ENCODE measurements at places on chromosomes 6 and 20.
A peak's percentile ranks its signal among the peaks of the same experiment; 100 is the strongest.

DNA sequence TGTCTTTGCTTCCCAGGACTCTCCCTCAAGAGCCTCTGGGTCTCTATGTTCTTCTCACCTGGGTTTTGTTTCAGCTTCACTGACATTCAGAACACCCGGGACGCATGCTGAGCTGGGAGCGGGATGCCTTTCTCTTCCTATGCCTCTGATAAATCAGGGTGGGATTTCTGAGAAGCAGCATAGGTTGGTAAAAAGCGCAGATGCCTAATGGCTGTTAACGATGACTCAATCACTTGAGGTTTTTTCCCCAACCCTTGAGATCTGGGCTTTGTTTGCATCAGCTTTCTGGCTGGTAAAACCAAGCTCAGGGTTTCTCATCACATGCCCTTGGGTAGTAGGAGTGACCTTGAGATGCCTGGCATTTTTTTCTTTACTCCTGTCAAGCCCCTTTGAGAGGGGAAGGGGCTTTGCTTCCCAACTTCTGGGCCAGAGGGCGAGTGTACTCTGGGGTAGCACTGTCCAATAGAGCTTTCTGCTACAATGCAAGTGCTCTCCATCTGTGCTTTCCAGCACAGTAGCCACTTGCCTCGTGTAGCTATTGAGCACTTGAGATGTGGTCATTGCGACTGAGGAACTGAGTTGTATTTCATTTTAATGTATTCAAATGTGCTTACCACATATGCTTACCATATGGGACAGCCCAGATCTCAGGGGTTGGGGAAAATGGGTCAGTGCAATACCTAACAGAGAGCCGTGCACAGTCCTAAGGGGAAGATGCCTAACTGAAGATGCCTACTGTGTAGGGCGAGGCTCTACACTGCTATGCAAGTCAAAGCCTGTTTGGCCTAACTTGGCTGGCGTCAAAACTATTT, 69.1 kb downstream of the PPP1R14C start:
- peak; percentile 47 for DNase-seq

GRCh38 chr6:89050697-89051096, 29.9 kb upstream of the PNRC1 start:
- DNase-seq: no peak

- peak; percentile 81 for DNase-seq
Measured at GRCh38 chr20:50655311-50655880, 35.9 kb downstream of the RIPOR3 start.

DNA sequence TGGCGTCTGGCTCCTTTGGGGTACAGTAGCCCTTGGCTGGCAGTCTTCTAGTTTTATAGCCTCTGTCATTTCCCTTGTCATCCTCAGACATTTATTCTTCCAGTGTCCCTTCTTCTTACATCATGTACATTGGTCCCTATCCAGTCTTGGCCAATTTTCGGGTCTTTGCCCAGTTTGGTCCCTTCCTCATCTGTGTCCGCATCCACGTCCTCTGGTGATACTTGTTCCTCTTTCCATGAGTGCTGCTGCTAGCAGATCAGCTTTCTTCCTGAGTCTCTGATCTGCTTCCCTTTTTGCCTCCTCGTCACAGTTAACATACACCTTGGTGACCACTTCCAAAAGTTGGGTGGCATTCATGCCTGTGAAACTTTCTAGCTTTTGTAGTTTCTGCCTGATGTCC, 86.2 kb upstream of the GPR6 start:
- no peak for DNase-seq

- DNase-seq: peak; percentile 77
Measured at GRCh38 chr20:48791666-48792071, 36.1 kb downstream of the PREX1 start.

DNA sequence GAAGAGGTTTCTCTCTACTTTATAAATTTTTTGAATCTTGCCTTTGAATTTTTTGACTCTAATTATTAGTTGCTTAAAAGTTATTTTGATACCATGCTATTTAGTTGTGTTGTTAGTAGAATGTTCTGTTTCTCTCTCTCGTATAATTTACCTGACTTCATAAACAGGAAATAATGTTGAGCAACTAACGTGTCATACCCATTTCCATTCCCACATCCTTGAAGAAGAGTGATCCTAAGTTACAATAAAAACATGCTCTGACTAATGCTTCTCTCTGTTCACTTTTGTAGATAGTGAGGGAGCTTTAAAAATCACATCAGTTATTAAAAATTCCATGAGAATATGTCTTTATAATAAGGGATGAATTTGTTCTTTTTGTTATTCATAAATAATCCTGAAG, 69.7 kb downstream of the SAMD5 start:
- no peak for DNase-seq

- no peak for DNase-seq
Measured at GRCh38 chr6:7392402-7392801, 2.8 kb downstream of the RIOK1 start.

DNA sequence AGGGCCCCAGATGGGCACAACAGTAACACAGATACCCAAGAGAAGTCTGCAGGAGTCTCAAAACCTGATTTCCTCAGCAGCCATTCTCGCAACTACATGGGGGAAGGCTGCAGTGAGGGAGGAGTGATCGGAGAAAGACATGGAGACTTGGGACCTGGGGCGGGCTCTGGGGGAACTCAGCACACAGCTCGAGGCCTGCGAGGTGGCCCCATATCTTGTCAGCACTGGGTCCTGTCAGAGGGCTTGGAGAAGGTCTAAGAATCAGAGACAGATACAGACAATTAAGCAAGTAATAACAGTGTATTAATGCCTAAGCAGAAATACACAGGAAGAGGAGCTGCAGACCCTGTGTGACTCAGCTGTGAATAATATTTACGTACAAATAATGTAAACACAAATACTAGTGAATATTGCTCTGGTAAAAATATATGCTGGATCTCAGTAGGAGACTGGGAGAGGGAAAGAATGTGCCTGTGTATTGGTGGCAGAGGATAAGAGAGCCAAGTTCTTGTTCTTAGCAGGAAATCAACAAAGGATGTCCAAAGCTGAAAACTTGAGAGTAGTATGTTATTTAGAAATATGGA, 336.2 kb downstream of the ZFAND3 start:
- DNase-seq: peak; percentile 16

DNA sequence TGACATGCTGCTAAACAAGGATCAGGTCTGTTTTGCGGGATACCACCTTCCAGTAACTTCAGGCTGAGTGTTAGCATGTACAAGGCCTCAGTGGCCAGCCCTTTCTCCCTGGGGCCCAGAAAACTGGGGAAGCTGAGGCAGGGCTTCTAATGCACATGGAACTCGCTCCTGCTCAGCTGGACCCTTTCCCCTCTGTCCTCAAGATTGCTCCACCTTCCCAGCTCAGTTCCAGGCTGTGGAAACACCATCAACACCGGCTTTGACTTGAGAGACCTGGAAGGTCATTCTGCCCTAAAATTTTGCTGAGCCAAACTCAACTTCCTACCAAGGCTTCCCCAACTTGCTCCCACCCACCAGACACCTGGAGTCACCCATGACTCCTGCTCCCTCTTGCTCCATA, 4.2 kb upstream of the BLCAP start:
- DNase-seq: no peak

DNA sequence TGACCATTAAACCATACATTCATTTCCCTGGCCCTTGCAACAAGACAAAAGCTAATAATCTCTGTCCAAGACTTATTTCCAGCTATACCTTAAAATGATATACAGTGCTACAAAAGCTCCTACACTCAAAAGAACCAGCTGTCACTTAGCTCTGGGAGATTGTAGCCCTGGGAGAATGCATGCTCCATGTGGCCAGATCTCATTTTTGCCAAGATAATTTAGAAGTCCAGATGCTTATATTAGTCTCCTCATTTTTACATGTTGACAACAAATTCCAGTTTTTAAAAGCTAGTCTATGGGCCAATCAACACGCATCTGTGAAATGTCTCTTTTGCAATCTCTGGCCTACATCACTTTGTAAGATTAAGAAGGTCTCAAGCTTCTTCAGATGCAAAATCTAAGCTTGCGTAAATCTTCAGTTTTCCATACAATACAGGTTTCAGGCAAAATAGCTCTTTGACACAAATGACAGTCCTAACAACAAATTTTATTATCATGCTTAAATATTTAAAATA, 27.1 kb downstream of the TASP1 start:
- no peak for DNase-seq

DNA sequence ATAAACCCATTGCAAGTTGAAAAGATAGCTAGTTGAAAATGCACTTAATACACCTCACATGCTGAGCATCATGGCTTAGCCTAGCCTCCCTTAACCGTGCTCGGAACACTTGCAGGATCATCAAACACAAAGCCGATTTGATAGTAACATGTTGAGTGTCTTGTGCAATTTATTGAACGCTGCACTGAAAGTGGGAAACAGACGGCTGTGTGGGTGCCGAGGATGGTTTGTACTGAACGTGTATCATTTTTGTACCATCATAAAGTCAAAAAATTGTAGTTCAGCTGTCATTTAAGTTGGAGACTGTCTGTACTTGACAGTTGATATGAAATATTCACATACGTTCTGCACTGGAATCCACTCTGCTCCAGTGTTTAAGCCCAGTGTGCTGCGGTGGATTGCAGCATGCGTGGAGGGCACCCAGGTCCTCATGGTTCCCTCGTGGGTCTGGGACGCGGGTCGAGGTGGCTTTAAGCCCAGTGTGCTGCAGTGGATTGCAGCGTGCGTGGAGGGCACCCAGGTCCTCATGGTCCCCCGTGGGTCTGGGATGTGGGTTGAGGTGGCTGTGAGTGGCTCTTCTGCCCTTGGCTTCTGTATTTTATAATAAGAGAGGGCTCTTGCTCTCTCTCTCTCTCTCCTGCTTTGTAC, 77.0 kb downstream of the CDH4 start:
- no peak for DNase-seq

DNA sequence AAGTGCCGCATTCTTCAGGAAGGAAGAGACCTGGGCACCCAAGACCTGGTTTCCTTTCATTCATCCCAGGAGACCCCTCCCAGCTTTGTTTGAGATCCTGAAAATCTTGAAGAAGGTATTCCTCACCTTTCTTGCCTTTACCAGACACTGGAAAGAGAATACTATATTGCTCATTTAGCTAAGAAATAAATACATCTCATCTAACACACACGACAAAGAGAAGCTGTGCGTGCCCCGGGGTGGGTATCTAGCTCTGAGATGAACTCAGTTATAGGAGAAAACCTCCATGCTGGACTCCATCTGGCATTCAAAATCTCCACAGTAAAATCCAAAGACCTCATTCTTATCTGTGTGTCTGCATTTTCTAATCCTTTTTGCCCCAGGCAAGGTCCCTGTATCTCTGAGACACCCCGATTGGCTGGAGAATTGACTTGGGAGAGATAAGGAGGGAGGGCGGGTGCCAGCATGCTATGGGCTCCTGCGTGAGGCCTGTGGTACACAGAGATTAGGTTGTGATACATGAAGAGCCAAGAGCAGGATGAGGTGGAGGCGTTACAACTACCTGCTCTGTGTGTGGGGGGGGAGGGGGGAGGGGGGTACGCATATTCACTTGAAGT, 4.8 kb downstream of the MUC21 start:
- DNase-seq: no peak

DNA sequence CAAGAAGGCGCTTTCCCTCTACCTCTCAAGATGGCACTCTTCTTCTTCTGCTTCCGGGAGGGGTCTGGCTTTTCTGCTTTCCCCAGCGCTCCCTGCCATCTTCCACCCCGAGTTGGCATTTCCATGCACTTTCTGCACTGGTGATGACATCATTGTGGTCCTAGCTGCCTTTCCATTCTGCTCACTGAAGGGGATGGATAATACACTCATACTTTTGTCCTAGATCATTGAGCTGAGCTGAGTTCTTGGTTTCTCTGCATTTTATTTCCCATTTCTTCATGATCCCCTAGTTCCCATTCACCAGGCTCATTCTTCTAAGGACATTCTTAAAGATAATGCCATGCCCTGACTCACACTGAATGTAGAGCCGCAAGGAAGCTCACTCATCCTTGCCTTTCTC, 96.7 kb downstream of the EDN1 start:
- DNase-seq: peak; percentile 3

- DNase-seq: peak; percentile 22
Measured at GRCh38 chr6:159075506-159076228, 30.9 kb upstream of the TAGAP start.

GRCh38 chr6:148973538-148974208, 226.8 kb downstream of the UST start:
- DNase-seq: peak; percentile 63

- no peak for DNase-seq
Measured at GRCh38 chr6:125793280-125793679, 2.5 kb downstream of the NCOA7 start.

DNA sequence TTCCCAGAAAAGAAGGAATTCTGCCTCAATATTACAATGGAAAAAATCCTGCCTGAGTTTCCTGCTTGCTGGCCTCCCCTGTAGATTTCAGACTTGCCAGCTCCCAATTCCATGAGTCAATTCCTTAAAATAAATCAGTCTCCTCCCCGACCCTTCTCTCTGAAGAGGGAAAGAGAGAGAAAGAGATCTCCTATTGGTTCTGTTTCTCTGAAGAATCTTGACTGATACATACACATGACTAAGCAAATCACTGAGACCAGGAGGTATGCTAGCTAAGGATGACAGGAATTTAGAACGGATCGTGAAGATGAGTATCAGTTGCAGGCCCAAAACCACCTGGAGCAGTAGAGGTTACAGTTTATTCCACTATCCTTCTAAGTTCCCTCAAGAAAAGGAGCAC, 11.3 kb upstream of the RBM24 start:
- peak; percentile 83 for DNase-seq

DNA sequence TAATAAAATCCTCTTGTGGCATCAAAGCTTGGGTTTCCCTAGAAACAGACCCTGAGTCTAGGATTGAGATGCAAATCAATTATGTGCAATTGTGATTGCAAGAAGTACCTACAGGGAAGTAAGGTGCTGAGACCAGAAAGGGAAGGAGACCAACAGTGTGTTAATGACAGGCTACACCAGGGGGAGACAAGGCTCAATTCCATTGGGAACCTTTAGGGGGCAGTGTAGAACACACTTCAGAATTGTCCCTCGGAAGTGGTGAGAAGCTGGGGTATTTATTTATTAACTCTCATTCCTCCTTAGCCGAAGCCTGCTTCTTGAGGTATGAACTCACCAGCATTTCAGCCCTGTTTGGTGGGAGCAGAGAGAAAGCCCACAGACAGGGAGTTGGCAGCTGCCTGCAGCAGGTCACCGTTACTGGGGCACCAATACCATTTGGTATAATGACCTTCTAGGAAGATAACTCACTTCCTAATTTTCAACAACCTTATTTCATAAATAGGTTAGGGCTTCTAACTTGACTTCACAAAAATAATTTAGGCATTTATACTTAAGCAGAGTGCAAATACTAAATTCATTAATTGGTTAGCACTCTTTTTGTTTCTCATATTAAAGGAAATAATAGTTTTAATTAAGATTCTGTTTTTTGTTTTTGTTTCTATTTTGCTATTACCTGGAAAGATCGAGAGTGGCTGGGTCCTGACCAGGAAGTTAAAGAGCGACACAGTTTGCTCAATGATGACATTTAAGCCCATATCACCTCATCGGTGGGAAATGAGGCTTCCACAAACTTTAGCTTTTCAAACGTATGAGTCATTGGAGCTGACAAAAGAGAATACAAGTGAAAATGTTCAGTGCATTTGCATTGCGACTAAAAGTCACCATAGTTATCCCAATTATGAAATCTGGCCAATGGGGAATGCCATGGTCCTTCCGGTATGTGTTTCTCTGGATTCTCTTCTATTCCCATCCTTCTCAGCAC, 94.8 kb downstream of the BTBD3 start:
- DNase-seq: peak; percentile 33

- peak; percentile 63 for DNase-seq
Measured at GRCh38 chr6:1325461-1326309, 13.8 kb downstream of the FOXQ1 start.

Data from fibroblast of skin of scalp (primary cell).